Stimulated activated naive B cell treated with anti-CD40 and anti-IgM and Interleukin-4, amounts not matched to agents 10 μg/mL and 1 μg/mL and 100 μg/mL, for 72 hours (primary cell): ENCODE measurements at places on chromosomes 3 and 15.

DNA sequence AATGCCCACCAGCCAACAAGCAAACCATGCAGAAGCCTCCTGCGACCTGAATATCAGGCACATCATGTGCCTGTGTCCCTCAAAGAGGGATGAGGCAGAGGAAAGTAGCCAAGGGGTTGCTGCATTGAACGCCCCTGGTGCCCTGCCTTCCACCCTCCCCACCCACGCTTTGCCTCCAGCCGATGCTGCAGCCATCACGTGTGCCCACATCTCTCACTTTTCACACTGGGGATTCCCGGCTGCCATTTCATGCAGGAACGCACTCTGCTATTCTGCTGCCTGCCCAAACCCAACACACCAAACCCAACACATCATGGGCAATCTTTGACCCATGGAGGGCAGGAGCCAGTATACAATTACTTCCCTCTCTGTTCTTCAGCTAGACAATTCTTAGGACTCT, 462.2 kb upstream of the PROK2 start:
- DNase-seq: peak; percentile 12
- no peaks in the 10 kb centered on the region for H3K36me3 ChIP-seq
- no peak overlapping the region for H3K4me3 ChIP-seq
- peaks cover 33% of the 10 kb centered on the region for H3K27me3 ChIP-seq
- H3K4me1 ChIP-seq: peaks cover 45% of the 10 kb centered on the region

GRCh38 chr3:42545284-42545900, 36.4 kb downstream of the SEC22C start:
- peaks cover 13% of the 10 kb centered on the region for H3K36me3 ChIP-seq
- H3K4me1 ChIP-seq: peaks cover 3% of the 10 kb centered on the region
- no peak overlapping the region for H3K4me3 ChIP-seq
- no peak for DNase-seq
- no peak overlapping the region for H3K27ac ChIP-seq

GRCh38 chr15:99385865-99386264, 134.6 kb downstream of the LRRC28 start:
- peaks cover 15% of the 10 kb centered on the region for H3K4me1 ChIP-seq
- H3K4me3 ChIP-seq: no peak overlapping the region
- no peak overlapping the region for H3K27ac ChIP-seq
- peaks cover 24% of the 10 kb centered on the region for H3K36me3 ChIP-seq
- DNase-seq: no peak
- no peaks in the 10 kb centered on the region for H3K27me3 ChIP-seq

GRCh38 chr15:68701886-68702285, 118.8 kb downstream of the ANP32A start:
- no peaks in the 10 kb centered on the region for H3K4me1 ChIP-seq
- H3K36me3 ChIP-seq: no peaks in the 10 kb centered on the region
- H3K27ac ChIP-seq: no peak overlapping the region
- no peak for DNase-seq
- H3K27me3 ChIP-seq: no peaks in the 10 kb centered on the region

GRCh38 chr3:377158-377561, 180.6 kb downstream of the CHL1 start:
- H3K27me3 ChIP-seq: peaks cover 6% of the 10 kb centered on the region
- no peak overlapping the region for H3K27ac ChIP-seq
- H3K36me3 ChIP-seq: peaks cover 4% of the 10 kb centered on the region
- H3K4me3 ChIP-seq: no peak overlapping the region

DNA sequence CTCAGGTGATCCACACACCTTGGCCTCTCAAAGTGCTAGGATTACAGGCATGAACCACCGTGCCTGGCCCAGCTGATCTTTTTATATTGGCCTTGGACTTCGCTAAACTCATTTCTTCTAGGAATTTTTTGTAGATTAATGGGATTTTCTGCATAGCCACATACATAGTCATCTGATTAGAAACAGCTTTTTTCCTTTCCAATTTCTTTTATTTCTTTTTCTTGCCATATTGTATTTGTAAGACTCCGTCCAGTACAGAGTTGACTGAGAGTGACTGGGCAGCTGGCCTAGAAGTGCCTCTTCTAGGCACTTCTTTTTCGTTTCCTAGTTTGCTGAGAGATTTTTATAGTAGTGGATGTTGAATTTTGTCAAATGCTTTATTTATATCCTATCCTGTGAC, 37.4 kb downstream of the ARIH1 start:
- H3K27me3 ChIP-seq: no peaks in the 10 kb centered on the region
- H3K36me3 ChIP-seq: peaks cover 32% of the 10 kb centered on the region
- no peak overlapping the region for H3K4me3 ChIP-seq
- DNase-seq: no peak

DNA sequence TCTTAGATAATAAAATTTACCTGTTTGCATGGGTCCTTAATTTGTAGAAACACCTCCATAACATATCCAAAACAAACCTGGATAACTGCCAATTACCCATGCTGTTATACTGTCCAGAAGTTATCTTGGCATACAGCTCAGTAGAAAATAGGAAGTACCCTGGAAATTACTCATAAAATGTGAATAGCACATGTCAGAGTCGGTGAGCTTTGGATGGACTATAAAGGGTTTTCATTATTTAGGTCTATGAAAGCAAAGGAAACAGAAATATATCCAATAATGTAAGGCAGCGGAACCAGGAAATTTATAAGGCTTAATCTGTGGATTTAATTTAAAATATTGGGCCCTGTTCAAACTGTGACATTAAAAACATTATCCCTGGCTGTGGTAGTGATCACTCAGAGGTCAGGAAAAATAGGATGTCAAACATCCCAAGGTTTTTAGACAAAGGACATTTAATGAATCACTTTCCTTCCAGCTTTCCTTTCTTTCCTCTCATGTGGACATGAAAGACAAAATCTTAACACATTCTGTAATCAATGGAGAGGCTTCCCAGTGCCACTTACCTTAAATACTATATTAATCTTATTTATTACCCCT, 459.0 kb upstream of the DPH6 start:
- no peaks in the 10 kb centered on the region for H3K27me3 ChIP-seq
- no peak overlapping the region for H3K4me3 ChIP-seq
- H3K27ac ChIP-seq: no peak overlapping the region
- no peaks in the 10 kb centered on the region for H3K36me3 ChIP-seq

GRCh38 chr3:3665546-3665945, 133.7 kb upstream of the LRRN1 start:
- no peak overlapping the region for H3K4me3 ChIP-seq
- no peak for DNase-seq
- peaks cover 11% of the 10 kb centered on the region for H3K4me1 ChIP-seq
- H3K27ac ChIP-seq: no peak overlapping the region
- no peaks in the 10 kb centered on the region for H3K27me3 ChIP-seq

GRCh38 chr3:141737093-141737492, 1.0 kb upstream of the RNF7 start:
- no peaks in the 10 kb centered on the region for H3K27me3 ChIP-seq
- H3K4me3 ChIP-seq: peak overlapping the region; percentile 51
- peaks cover 4% of the 10 kb centered on the region for H3K36me3 ChIP-seq
- no peak for DNase-seq

DNA sequence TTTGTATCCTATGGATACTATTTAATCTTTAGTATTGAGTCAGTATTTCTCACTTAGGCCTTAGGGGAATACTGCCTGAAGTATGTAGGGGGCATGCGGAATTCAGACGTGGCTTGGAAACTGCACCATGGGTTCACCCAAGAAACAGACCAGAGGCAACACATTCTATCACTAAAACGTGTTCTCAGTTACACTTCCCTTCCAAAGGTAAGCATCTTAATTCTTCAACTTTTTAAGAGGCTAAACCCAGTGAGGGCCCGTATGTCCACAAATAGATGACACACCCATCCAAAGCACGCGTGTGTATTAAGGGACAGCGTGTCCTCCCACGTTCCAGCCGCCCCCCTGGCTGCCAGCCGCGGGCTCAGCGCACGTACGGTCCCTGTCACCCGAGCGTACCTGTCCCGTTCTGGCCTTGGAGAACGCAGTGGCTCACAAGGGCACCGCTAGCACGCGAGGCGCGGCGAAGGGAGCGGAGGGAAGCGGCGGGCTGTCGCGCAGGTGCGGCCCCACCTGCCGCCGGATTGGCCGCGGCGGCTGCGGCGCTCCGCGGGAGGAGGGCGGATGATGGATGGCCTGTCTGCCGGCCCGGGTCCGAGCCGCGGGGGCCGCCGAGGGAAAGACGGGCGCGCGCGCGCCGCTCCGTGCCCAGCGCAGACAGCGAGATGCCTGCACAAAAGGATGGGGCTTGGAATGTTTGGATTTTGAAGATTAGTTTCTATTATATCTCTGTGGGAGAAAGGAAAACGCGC, 1003.9 kb upstream of the NR2F2 start:
- no peak overlapping the region for H3K4me3 ChIP-seq
- no peaks in the 10 kb centered on the region for H3K4me1 ChIP-seq
- H3K36me3 ChIP-seq: no peaks in the 10 kb centered on the region
- H3K27me3 ChIP-seq: peaks cover 27% of the 10 kb centered on the region
- no peak for DNase-seq
- no peak overlapping the region for H3K27ac ChIP-seq

- H3K4me3 ChIP-seq: no peak overlapping the region
- DNase-seq: no peak
- no peaks in the 10 kb centered on the region for H3K4me1 ChIP-seq
- H3K27me3 ChIP-seq: no peaks in the 10 kb centered on the region
- H3K36me3 ChIP-seq: no peaks in the 10 kb centered on the region
These were observed 86.3 kb downstream of the CNTN6 start for GRCh38 chr3:1179146-1179545.

DNA sequence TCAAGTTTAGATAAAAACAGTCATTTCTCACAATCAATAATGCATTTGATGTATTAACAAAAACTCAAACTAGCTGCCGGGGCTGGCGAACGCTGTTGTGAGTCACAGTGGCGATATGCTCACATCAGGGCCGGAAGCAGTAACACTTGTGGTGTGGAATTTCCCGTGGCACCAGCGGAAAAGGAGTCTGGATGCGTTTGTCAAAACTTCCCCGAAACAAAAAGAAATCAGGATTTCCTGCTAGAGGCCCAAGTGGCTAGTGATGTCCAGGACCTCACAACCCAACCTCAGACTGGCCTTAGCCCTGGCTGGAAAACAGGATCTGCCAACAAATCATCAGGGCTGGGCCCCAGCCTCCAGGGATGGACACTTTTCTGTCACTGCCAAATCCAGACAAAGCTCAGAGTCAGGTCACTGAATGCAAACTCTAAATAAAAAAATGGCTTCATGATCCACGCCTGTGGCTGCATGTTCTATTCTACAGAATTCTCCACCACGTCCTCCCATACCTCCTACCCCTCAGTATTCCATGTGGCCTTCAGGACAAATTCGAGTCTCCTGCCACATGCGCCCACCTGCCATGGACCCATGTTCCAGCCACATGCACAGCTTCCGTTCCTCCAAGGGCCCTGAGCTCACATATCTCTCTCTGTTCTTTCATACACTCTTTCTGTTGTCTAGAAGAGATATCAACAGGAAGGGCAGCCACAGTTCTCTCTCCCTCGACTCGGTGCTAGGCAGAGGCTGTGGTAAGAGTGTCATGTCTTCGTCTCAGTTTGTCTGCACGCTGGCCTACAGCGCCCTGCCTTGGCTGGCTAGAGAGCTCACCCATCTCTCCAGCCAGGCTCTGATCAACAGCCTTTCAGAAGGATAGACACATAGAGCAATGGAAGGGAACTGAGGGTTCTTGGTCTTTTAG, 35.4 kb downstream of the EHD4 start:
- H3K27ac ChIP-seq: peak overlapping the region; percentile 61
- peaks cover 61% of the 10 kb centered on the region for H3K36me3 ChIP-seq
- DNase-seq: no peak
- H3K4me1 ChIP-seq: peaks cover 60% of the 10 kb centered on the region

- H3K36me3 ChIP-seq: peaks cover 1% of the 10 kb centered on the region
- no peak for DNase-seq
- H3K27ac ChIP-seq: no peak overlapping the region
These were observed 210.8 kb upstream of the CTNNB1 start for GRCh38 chr3:40988468-40988867.

- no peak for DNase-seq
- no peaks in the 10 kb centered on the region for H3K4me1 ChIP-seq
- no peak overlapping the region for H3K27ac ChIP-seq
- H3K36me3 ChIP-seq: no peaks in the 10 kb centered on the region
These were observed 17.3 kb upstream of the SOX14 start for GRCh38 chr3:137746808-137747207.

GRCh38 chr3:18657858-18658820, 233.0 kb upstream of the SATB1 start:
- no peak overlapping the region for H3K27ac ChIP-seq
- peaks cover 15% of the 10 kb centered on the region for H3K4me1 ChIP-seq
- no peaks in the 10 kb centered on the region for H3K36me3 ChIP-seq

DNA sequence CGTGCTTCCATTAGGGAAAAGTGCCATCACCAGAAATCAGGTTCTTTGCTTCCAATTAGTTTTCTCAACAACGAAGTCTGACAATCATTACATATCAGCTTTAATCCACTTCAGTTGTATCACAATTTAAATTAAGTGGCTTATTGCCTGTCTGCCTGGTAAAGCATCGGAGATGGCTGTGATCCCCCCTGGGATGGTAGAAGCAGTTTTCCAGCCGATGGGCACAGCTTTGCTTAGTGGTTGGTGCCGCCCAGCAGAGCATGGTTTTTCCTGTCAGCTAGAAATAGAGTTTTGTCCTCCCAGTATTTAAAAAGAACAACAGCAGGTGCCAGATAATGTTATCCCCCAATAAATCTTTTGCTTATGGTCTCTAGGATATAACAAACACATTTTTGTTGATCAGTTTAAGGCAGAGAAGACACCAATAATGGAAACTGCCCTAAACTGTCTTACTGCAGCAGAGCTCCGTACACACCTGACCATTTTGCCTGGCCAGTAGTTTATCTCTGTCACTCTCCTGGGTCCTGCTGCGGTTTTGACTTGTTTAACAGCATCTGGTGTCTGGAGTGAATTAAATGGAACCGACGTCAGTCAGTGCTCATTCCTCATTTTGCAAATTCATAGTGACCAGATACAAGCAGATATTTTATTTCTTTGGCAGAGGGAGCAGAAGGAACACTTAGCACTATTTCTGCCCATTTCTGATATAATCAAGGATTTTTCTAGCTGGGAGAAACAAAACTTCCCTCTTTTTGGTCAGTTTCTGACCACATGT, 79.1 kb downstream of the SLC49A4 start:
- DNase-seq: no peak
- H3K4me1 ChIP-seq: peaks cover 7% of the 10 kb centered on the region
- peaks cover 10% of the 10 kb centered on the region for H3K36me3 ChIP-seq
- no peak overlapping the region for H3K4me3 ChIP-seq
- H3K27ac ChIP-seq: no peak overlapping the region

GRCh38 chr3:53122255-53122932, 7.8 kb downstream of the RFT1 start:
- no peak for DNase-seq
- peaks cover 4% of the 10 kb centered on the region for H3K4me1 ChIP-seq
- H3K36me3 ChIP-seq: peaks cover 39% of the 10 kb centered on the region
- no peak overlapping the region for H3K27ac ChIP-seq
- no peaks in the 10 kb centered on the region for H3K27me3 ChIP-seq

- no peak overlapping the region for H3K4me3 ChIP-seq
- H3K36me3 ChIP-seq: peaks cover 46% of the 10 kb centered on the region
- peaks cover 13% of the 10 kb centered on the region for H3K4me1 ChIP-seq
These were observed 63.9 kb downstream of the CHAC1 start for GRCh38 chr15:41017066-41017735.

DNA sequence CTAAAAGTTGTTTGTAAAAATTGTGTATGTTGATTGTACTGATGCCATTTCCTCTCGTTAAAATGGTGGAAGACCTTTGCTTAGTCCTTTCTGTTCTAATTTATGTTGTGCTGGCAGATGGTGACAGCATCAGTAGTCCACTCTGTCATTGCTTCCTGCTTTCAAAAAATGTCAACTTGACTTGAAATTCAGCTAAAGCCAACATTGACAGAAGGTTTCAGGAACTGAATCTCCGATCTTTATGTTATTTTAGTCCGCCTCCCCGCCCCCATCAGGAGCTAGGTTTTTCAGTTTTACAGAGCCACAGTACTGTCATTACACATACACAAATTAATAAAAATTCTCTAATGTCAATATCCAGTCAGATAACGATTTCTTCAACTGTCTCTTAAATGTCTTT, 1.5 kb downstream of the CEP63 start:
- H3K36me3 ChIP-seq: peaks cover 36% of the 10 kb centered on the region
- peaks cover 38% of the 10 kb centered on the region for H3K4me1 ChIP-seq
- peak overlapping the region; percentile 69 for H3K4me3 ChIP-seq
- H3K27me3 ChIP-seq: no peaks in the 10 kb centered on the region
- peak; percentile 65 for DNase-seq
- H3K27ac ChIP-seq: peak overlapping the region; percentile 81
